H4 (cell line): ENCODE measurements at places on chromosomes 6 and 20. TPM values are rescaled to one million over a fixed set of nuclear protein-coding genes. Genes with fewer than 3 reads are reported as not detected.

LSM2 gene
- 108 and 123 TPM in 2 replicates for total RNA-seq

- DNase-seq: no peak
Measured at GRCh38 chr6:17847203-17847760, 140.2 kb downstream of the KIF13A start.

GSTA2 gene
- total RNA-seq: 0.37 TPM in 1 of 2 replicates, not detected in the other

- no peak for DNase-seq
Measured at GRCh38 chr6:106113256-106113959, 27.3 kb downstream of the PRDM1 start.

- no peak for DNase-seq
Measured at GRCh38 chr6:92701425-92702096, 717.8 kb downstream of the EPHA7 start.

WFDC5 gene
- not detected in 2 replicates for total RNA-seq
